ENCODE measurements at places on chromosomes 3 and 15.

- no peak for DNase-seq
These were observed 53.9 kb downstream of the RAP2B start for GRCh38 chr3:153215966-153216365.

DNA sequence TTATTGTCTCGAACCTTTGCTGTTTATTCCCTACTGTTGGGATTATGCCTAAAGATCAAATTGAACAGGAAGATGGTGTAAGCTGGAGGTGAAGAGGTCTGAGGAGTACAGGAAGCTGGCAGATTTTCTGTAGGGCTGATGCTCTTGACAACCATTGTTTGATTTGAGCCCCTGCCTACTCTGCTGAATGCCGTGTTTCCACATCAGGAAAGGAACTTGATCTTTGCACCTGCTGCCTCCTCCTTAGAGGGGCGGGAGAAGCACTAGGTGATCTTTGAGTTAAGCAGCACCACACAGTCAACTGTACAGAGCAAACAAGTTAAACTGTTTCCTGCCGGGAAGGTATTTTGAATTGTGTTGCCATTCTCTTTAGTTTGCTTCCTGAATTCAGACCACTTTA is 364.6 kb upstream of the EPHA6 start:
- no peak for DNase-seq

- DNase-seq = no peak
These were observed 144.4 kb upstream of the EPHA3 start for GRCh38 chr3:88963003-88963402.

DNA sequence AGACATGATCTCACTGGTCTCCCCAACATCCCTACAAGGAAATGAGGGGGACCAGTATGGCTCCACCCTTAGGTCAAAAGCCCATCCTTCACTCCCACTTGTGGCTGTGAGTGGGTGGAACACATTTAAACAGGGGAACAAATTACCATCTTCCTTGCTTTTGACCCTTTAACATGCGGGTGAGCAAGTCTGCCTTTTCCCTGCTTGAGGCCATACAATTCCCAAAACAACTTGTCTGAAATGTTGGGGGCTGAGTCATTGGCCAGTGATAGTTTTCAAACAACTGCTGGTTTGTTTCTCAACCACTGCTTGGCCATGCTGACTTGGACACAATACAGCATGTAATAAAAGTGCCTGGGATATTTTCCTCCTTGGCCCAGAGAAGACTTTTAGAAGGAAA is 39.6 kb downstream of the COL8A1 start:
- no peak for DNase-seq

DNA sequence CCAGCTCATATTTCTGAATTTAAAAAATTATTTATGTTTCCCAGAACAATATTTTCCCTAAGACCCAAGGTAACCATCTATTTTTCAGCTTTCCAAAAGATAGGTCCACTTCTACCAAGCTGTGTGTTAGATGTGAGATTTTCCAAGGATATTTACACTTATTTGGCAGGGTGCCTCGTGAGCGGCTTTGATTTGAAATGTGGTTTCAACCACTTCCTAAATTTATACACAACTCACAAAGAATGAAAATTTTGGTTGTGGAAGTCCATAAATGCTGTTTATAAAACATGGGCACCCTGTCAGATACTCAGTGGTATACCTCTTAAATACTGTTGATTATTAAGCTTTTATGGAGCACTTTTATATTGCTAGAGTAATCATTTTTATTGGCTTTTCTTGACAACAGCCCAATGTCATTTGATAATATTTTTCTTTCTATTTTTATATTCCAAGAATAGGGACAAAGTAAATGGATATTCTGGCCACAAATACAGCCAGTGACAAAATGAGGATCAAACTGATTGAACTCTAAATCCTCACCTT is 57.6 kb downstream of the GAP43 start:
- no peak for DNase-seq
